ENCODE measurements at places on chromosomes 2 and 18.

DNA sequence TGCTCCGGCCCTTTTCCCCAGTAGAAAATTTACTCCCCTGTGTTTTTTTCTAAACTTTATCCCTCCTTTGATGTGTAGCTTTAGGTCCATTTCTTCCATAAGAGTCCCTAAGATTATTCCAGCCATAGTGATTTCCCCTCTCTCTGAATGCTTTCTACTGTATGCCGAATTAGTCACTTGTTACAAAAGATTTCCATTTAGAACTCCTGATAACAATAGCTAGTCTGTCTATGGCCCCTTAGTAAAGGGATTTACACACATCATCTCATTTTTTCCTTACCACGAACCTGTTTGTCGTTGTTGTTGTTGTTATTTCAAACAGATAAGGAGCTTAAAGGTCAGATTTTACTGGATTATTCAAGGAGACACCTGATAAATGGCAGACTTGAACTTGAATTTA lies 256.1 kb downstream of the PAX3 start:
- no peak for DNase-seq

DNA sequence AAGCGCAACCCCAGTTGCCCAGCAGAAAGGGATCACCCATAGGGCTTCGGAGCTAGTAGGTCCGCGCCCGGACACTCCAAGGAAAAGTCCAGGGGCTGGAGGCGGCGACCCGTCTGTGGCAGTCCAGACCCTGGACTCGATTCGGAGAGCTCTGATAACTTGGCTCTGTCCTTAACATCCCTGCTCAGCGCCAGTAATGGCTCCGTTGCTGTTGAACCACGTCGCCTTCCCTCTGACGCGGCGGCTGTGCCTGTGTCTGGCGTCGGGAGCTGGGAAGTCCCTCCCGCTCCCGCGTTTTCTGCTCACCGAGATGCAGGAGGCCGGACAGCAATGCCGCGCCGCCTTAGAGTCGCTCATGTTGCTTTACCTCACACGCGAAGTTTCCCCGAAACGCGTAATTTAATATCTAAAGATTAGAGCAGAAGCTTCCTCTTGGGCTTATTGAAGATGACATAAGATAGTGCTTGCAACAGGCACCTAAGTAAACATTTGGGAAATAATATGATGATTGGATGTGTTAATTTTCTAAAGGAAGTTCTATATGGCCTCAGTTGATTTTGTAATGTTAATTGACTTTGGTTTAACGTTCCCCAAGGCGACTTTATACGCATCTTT lies 1.3 kb upstream of the ZBTB14 start:
- peak; percentile 42 for DNase-seq

DNA sequence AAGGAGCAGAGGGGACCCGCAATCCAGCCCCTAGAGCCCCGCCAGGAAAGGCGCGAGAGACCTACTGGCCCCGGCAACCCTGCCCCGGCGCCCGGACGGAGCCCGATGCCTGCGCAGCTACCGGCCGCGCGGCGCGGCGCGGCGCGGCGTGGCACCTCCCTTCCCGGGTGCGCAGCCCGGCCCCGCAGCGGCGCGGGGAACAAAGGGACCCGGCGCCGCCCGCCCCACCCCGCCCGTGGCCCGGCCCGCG lies 307 bp downstream of the CDH2 start:
- DNase-seq = no peak

DNA sequence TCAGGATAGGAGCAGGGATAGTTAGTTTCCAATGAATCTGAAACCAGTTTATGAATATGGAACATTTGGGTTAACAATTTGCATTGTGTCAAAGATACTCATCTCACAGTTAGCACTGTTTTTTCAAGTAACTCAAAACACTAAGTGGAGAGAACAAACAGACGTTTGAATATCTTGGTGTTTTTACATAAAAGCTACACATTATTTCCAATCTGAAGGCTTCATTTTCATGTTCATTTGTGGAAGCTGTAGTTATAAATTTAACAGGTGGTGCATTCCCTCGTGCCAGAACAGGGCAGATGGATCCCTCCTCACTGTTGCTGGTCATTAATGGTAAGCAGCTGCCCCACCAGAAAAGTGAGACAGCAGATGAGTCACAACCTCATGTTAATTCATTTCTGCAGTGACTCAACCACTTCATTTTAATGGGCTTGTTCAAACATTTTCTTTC lies 286.9 kb downstream of the TMX3 start:
- DNase-seq = no peak

DNA sequence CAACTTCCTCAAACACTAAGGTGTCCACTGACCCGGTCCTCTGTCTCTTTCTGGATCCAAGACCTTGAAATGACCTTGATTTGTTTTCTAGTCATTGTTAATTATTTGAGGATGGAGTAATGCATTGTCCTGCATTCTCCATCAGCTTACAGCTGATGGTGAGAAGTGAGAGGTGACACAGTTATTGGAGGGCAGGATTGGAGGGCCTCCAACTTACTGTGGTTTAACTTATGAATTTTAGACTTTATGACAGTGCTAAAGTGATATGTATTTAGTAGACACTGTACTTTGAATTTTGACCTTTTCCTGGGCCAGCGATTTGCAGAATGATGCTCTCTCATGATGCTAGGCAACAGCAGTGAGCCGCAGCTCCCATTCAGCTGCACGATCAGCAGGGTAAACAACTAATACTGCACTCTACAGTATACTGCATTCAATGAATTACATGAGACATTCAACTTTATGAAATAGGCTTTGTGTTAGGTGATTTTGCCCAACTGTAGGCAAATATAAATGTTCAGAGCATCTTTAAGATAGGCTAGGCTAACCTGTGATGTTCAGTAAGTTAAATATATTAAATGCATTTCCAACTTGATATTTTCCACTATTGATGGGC lies 200.0 kb upstream of the MEX3C start:
- no peak for DNase-seq

DNA sequence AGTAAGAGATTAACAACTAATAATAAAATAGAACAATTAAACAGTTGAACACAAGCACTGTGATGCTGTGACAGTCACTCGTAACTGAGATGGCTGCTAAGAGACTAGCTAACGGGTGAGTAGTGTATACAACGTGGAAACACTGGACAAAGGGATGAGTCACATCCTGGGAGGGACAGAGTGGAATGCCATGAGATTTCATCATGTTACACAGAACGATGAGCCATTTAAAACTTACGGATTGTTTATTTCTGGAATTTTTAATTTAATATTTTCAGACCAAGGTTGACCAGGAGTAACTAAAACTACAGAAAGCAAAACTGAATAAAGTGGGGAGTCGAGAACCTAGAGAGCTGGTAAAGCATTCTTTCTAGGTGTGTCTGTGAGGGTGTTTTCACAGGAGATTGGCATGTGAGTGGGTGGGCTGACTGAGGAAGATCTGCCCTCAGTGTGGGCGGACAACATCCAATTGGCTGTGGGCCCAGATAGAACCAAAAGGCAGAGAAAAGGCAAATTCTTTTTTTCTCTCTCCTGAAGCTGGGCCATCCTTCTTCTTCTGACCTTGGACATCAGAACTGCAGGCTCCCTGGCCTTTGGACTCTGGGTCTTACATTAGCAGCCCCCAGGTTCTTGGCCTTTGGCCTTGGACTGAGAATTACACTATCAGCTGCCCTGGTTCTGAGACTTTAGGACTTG lies 14.6 kb downstream of the TMSB10 start:
- DNase-seq = no peak

DNA sequence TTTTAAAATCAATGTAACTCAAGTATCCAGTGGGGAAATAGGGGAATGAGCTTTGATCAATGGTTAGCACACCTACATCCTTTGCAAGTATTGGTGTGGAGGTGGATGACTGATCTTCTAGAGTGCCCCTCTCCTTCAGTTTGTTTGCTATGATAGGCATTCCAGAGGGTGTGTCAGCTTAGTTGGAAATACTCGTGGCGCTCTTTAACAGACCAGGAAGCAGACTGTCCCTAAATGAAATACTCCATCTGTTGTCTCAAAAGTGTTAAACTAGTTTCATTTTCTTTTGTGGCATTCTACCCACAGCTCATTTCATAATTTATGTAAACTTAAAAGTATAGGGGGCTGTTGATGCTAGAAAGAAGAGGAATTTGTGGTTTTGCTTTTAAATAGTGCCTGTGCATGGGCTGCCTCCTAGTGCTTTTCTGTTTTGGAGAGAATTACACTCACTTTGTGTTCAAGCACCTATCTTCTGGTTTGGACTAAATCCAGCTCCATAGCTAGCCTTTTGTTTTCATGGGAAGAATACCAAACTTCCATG lies 66.2 kb downstream of the STAT1 start:
- DNase-seq = no peak

Measured in NCI-H187 treated with DMSO at 0.1 percent for 48 hours (cell line).